ENCODE measurements at places on chromosomes 1 and 21.

DNA sequence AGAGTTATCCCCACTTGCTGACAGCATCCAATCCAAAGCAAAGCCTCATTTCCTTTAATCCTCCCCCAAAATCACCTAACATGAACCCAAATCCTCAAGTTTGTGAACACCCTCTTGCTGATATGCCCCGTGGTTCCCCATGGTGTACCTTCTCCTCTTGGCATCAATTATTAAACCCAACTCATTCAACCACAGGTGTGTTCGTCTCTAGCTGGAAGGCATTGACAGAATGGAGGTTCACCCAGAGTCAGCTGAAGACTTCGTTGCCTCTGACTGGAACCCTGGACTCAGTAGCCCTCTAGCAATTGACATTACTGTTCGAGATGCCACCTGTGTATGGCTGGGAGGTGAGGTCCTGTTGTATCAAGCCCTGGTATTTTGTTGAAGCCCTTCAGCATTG lies 22.8 kb downstream of the SLC30A10 start:
- no peak for DNase-seq

GRCh38 chr1:36645867-36646266 lies 163.2 kb upstream of the CSF3R start:
- no peak for DNase-seq

- DNase-seq = peak; percentile 73
These were observed 69.9 kb upstream of the LPGAT1 start for GRCh38 chr1:211900441-211900840.

- DNase-seq = no peak
These were observed 38.9 kb downstream of the EIF2D start for GRCh38 chr1:206573319-206573718.

DNA sequence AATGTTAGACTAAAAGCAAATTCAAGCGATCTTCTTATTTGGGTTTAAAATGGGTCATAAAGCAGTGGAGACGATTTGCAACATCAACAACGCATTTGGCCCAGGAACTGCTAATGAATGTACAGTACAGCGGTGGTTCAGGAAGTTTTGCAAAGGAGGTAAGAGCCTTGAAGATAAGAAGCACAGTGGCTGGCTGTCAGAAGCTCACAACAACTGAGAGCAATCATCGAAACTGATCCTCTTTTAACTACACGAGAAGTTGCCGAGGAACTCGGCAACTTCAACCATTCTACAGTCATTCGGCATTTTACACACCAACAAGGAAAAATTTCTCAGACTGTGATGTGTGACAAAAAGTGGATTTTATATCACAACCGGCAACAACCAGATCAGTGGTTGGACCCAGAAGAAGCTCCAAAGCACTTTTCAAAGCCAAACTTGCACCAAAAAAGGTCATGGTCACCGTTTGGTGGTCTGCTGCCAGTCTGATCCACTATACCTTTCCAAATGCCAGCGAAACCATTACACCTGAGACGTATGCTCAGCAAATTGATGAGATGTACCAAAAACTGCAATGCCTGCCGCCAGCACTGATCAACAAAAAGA lies 47.9 kb downstream of the ASH1L start:
- no peak for DNase-seq

- DNase-seq = no peak
These were observed 3.0 kb downstream of the PEAR1 start for GRCh38 chr1:156896490-156897033.

GRCh38 chr1:229224308-229224707 lies 46.6 kb upstream of the RAB4A start:
- no peak for DNase-seq

Data from RPMI8226 (cell line).